ENCODE measurements at places on chromosomes 7 and 10.

GRCh38 chr7:12685550-12685949 is 1.9 kb upstream of the ARL4A start:
- no peak for DNase-seq

GRCh38 chr10:86387178-86387794 is 20.7 kb upstream of the GRID1 start:
- no peak for DNase-seq

- DNase-seq, result no peak
Measured at GRCh38 chr10:52066383-52066782, 247.7 kb upstream of the DKK1 start.

DNA sequence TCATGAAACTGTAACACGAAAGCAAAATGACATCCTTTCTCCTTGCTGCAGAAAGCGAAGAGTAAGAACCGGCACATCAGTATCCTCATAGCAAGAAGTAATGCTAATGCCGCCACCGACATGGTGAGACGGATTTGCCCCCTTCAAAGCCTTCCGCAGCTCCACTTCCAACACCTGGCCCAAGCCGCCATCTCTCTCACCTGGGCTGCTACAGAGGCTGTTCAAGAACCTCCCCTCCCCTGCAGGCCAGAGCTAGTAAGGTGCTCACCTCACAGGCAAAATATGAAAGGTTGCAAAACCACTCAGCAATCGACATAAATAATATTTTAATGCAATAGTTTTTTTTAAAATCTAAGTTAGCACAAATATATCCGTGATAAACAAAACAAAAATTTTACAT is 123.9 kb upstream of the FRMD4A start:
- no peak for DNase-seq

DNA sequence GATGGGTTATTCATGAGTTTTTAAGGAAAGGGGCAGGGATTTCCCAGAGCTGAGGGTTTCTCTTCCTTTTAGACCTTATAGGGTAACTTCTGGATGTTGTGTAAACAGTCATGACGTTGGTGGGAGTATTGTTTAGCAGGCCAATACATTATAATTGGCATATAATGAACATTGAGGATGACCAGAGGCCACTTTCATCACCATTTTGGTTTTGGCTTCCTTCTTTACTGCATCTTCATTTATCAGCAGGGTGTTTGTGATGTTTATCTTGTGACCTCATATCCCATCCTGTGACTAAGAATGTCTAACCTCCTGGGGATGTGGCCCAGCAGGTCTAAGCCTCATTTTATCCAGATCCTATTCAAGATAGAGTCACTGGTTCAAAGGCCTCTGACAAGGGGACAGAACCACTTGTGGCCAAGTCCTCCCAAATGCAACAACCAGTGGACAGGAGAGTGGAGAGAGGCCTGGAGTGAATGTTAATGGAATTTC is 77.3 kb upstream of the RPA3 start:
- DNase-seq, result no peak

- no peak for DNase-seq
Measured at GRCh38 chr10:78905015-78905956, 163.5 kb upstream of the ZMIZ1 start.

- DNase-seq, result no peak
Measured at GRCh38 chr10:106076496-106076895, 1088.0 kb downstream of the SORCS1 start.

DNA sequence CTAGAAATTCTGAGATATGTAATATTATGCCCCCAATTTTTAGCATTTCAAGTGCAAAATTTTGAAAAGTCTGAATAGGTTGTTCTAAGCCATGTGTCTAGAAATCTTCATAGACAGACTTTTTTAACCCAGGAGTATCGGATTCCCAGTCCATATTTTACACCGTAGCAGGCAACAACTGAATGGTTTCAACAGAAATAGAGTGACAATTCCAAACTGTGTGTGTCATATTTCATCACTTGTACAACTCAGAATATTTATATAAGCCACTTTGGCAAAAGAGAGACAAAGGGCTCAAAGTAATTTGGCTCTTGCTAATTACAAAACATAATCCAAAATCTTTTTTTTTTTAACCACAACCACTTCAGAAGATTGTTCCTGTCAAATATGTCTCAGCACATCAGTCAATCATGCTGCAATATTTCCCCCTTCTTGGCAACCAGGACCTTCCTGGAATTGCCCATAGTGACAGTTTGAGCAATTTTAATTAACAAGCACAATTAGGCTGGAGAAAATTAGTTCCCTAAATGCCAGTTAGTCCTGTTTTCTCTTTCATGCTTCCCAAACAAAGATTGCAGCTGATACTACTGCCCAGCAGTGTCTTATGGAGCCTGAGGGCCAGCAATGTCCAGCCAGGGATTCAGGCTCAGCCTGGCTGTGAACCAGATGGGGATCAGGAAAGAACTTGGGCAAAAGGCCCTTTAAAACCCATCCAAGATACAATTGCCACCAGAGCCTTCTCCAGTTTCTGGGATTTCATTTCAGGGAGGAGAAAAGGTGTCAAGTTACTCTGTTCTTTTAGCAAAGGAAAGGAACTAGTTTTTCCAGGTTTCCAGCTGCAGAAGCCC is 533.3 kb upstream of the GHITM start:
- no peak for DNase-seq

DNA sequence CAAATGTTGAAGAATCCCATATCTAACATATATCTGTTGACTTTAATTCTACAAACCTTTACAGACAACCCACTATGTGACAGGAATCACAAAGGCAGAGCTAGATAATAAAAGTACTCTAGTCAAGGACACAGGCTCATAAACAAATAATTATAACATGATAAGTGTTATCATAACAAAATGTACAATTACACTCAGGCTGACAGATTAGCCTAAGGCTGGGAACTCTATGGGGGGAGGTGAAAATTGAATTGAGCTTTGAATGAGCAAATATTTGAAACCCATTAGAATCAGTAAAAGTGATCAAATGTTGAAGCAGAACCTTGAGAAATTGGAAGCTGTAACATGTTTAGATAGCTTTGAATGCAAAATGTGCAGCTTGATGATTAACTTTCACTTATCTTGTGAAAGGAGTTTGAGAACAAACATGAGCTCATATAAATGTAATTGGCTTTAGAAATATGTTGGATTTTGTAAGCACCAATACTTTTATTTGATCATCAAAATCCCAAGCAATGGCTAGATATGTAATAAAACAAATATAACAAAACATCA is 970.2 kb downstream of the SORCS3 start:
- DNase-seq, result no peak

DNA sequence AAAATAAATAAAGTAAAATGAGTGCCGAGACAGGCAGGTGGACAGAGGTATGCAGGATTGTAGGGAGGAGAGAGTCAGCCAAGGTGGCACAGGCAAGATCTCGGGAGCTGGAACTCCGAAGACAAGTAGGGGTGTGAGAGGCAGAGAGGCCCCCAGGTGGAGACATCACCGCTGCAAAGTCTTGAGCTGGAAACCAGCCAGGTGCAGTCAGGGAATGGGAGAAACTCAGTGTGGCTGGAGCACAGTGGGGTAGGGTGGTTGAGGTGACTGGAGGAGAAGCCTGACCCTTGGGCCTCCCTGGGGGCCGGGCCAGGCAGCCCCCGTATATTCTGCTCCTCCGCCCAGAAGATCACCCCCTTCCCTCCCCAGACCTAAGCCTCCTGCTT is 4.2 kb downstream of the EPHB4 start:
- DNase-seq, result no peak
